Neural crest cell (in vitro differentiated cells): ENCODE measurements at places on chromosomes 12 and 14. TPM values are rescaled to one million over a fixed set of nuclear protein-coding genes. Genes with fewer than 3 reads are reported as not detected.

KSR2 gene
- total RNA-seq: 0.14 and 0.33 TPM in 2 replicates

DNA sequence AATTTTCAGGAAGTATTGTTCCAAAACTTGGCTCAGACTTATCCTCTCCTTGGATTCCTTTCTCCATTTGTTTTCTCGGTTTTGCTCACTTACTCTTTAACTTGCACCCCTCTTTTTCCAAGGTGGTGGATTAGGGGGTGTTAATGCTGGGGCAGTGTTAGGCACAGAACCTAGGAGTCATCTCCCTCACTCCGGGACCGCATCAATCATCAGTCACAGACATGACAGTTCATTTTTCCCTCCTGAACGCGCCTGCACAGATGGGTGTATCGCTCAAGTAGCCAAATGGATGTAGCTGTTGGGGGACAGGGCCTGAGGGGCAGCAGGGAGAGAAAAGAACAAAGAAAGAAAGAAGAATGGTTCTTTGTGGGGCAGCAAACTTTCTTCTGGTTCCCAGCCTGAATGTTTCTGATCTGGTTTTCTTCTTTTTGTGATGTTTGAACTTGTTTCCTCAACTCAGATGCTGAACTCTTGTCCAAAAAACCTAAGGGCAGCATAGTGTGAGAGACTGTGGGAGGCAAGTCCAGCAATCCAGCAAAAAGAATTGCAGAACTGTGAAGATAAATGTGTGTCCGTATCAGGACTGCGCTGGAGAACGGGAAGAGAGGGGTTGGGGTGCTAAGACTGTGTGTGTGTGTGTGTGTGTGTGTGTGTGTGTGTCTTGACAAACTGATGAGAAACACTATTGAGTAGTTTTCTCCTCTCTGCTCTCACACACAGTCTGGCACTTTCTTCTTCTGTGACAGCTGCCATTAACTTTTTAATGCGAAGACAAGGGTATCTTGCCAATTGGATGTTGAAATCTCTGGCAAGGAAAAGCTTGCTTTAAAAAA lies 131.1 kb downstream of the FBXL14 start:
- no peak for DNase-seq

- no peak for DNase-seq
These were observed 13.4 kb upstream of the KLHL42 start for GRCh38 chr12:27766587-27766986.

DNA sequence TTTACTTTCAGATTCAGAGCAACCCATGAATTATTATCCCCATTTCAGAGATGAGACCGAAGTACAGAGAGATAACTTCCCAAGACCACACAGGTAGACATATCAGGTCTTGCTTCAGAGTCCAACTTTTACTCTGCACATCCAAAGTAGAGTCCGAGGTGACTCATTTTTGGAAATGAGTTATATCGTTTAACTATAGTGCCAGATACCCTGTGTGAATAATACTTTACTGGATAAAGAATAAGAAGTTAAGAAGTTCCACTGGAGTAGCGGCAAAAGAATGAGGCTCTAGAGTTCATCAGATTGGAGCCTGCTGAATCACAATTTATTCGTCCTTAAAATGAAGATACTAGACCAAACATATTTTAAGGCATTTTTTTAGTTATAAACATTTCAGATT lies 124.7 kb downstream of the EPS8 start:
- no peak for DNase-seq
